ENCODE measurements at places on chromosomes 1 and 21. TPM values are rescaled to one million over a fixed set of nuclear protein-coding genes. Genes with fewer than 3 reads are reported as not detected.

Gene CLEC20A
- total RNA-seq: not detected

Gene OXCT2
- total RNA-seq: 0.55 TPM

Gene C1orf53
- total RNA-seq: 4.3 TPM

Gene AMY1B
- not detected for total RNA-seq

Gene COL16A1
- total RNA-seq: 5.4 TPM

Gene PLEKHA6
- total RNA-seq: 27.2 TPM

Gene CHI3L2
- 0.36 TPM for total RNA-seq

Gene SH2D1B
- total RNA-seq: 0.08 TPM

Gene PDC
- total RNA-seq: not detected

Gene ANKRD45
- 0.24 TPM for total RNA-seq
